Ascending aorta (tissue), 2 donors: ENCODE measurements at places on chromosomes 7 and 10. TPM values are rescaled to one million over a fixed set of nuclear protein-coding genes. Genes with fewer than 3 reads are reported as not detected.

THSD7A gene
- total RNA-seq, result 10.1 TPM

NUTM2A gene
- total RNA-seq, result 0.11 TPM

SEC23IP gene
- total RNA-seq, result 17.1 TPM

DCLRE1C gene
- total RNA-seq, result 8.6 TPM

EPHB6 gene
- total RNA-seq, result 13.1 TPM

NEUROG3 gene
- not detected for total RNA-seq

C10orf71 gene
- total RNA-seq, result not detected

WEE2 gene
- not detected for total RNA-seq

CSGALNACT2 gene
- total RNA-seq, result 19.7 TPM

TMEM178B gene
- total RNA-seq, result 1.9 TPM

CTNNA3 gene
- total RNA-seq, result under 0.01 TPM

VWDE gene
- not detected for total RNA-seq

CDK1 gene
- not detected for total RNA-seq

XPNPEP1 gene
- 212 TPM for total RNA-seq

CDNF gene
- total RNA-seq, result not detected

ASB15 gene
- not detected for total RNA-seq

TCERG1L gene
- total RNA-seq, result not detected

ABCF2 gene
- 85.3 TPM for total RNA-seq

SH2D4B gene
- not detected for total RNA-seq

CYP3A4 gene
- not detected for total RNA-seq

CTBP2 gene
- total RNA-seq, result 57.7 TPM

IGFBP3 gene
- 763 TPM for total RNA-seq

ELN gene
- total RNA-seq, result 395 TPM

GNG11 gene
- total RNA-seq, result 28.4 TPM

COL26A1 gene
- not detected for total RNA-seq
